ENCODE measurements at places on chromosomes 16 and 17. TPM values are rescaled to one million over a fixed set of nuclear protein-coding genes. Genes with fewer than 3 reads are reported as not detected.

GRCh38 chr17:39450051-39450450 is 1.0 kb downstream of the MED1 start:
- DNase-seq = no peak

DNA sequence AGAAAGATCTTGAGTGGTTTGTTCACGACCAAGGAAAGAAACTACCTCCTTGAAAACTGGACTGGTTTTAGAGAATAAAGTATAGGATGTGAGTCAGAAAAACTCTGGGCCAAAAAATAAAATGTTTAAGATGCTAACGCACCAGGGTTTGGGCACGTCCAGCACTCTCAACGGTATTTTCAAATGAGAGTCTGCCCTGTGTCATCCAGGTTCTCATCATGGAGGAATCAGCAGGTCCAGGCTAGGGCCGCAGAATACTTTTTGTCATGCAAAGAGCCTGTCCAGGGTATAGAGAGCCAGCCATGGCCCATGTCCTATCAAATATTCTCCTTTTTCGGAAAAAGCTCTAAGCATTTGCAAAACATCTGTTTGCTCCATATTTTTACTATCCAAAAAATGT is 2.4 kb downstream of the NXN start:
- no peak for DNase-seq

Gene TLCD3B
- polyA plus RNA-seq = 0.15 TPM

- DNase-seq = peak; percentile 39
Measured at GRCh38 chr17:31907342-31907962, 5.9 kb upstream of the UTP6 start.

GRCh38 chr17:75652934-75653549 is 13.9 kb downstream of the RECQL5 start:
- no peak for DNase-seq

DNA sequence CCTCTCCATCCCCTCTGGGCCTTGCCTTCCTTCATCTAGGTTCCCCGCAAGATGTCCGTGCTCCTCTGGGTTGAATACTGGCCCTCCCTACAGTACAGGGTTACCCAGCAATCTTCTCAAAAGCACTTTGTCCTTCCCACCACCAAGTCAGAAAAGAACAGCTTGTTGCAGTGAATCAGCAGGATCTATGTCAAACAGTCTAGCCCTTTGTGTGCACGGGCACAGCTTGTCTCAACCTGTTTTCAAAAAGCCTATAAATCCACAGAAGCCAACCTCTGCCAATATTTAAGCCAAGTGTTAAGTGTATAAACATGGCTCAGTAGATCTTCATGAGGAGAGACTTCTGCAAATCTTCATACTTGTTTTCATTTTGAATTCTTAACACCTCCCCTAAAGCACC is 25.2 kb downstream of the C17orf67 start:
- peak; percentile 92 for DNase-seq

GRCh38 chr17:63082952-63083351 is 116.9 kb downstream of the TANC2 start:
- DNase-seq = peak; percentile 14

- no peak for DNase-seq
Measured at GRCh38 chr16:27792486-27793248, 242.7 kb downstream of the KATNIP start.

Gene DNAAF1
- not detected for polyA plus RNA-seq

GRCh38 chr17:74842599-74843351 is 16.9 kb downstream of the GRIN2C start:
- no peak for DNase-seq

- DNase-seq = no peak
Measured at GRCh38 chr16:88967830-88968588, 9.0 kb downstream of the CBFA2T3 start.

DNA sequence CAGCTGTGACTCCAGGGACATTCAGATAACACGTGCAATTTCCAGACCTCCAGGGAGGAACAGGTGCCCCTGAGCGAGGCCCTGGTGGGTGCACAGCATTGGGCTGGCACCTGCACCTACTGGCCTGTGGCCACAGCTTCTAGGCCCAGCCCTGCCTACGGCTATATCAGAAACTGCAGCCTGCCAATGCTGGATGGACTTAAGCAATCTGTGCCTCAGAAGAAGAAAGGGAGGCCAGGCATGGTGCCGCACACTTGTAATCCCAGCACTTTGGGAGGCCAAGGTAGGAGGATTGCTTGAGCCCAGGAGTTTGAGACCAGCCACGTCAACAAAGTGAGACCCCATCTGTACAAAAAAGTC is 12.4 kb downstream of the PITPNM3 start:
- DNase-seq = no peak

DNA sequence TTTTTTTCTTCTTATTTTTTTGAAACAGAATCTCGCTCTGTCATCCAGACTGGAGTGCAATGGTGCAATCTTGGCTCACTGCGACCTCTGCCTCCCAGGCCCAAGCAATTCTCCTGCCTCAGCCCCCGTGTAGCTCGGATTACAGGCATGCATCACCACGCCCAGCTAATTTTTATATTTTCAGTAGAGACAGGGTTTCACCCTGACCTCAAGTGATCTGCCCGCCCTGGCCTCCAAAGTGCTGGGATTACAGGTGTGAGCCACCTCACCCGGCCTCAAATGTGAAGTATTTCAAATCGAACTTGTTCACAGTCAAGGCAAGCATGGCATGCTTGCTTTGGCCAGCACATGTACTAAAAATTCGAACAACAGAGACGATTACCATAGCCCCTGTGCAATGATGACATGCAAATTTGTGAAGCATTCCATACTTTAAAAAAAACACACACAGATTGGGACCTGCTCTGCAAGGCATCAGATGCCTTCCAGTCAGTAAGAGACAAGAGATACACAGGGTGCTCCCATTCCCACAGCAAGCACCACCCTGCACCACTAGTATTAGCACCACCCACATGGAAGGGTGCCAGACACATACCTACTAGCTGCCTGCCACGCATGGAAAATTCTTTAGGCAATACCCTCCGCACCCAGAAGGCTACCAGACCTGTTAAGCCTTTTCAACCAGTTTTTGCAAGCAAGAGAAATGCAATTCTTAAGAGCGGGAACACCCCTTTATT is 47.2 kb downstream of the ANKRD11 start:
- peak; percentile 88 for DNase-seq

Gene RNF157
- 0.07 TPM for polyA plus RNA-seq

GRCh38 chr16:30902029-30902972 is 5.9 kb downstream of the CTF1 start:
- DNase-seq = peak; percentile 31

DNA sequence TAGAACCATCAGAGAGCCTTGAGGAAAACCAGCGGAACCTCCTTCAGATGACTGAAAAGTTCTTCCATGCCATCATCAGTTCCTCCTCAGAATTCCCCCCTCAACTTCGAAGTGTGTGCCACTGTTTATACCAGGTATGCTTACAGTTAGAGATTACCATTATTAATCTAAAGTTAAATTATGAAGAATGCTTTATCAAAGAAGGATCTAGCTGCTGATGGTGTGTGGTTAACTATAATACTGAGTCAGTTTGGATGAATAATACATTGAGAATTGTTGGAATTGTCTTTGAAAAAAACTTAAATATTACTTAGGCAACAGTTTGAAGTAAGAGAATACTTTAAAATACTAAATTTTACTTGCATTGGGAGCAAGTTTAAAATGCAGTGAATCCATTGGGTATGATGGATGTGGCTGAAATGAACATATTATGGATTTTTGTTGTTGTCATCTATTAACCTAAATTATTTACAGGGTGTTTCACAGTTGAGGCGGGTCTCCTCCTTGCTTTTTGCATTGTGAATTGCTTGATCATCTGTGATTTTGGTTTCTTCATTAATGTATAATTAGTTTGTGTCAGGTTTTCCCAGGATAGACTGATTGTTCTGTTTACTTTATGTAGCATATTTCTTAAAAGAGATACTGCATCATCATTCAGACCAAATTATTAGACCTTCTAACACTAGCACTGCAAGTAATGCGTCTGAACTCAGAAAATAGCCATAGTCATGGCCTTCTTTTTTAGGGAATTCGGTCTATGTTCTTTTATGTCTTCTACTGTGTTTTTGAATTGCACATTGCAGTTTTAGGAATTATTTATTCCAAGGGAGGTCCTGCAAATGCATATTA is 47.8 kb downstream of the OMG start:
- peak; percentile 66 for DNase-seq

DNA sequence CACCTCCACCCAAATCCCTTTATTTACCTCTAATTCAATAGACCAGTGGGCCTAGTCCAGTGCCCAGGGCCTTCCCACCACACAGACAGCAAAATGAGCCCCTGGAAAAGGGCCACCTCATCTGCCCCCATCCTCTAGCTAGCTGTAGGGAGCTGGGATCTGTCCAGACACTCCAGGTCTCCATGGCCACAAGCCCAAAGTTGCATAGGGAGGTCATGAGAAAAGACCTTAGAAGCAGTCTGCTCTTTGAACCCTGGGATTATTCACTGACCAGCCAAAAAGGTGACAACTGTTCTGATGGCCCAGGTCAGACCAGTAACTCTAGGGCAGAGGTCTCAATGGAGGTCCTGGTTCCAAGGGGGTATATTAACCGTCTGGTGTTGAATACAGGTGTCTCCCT is 2.0 kb downstream of the CUEDC1 start:
- DNase-seq = no peak

Gene RAP1GAP2
- polyA plus RNA-seq = 25.0 TPM

DNA sequence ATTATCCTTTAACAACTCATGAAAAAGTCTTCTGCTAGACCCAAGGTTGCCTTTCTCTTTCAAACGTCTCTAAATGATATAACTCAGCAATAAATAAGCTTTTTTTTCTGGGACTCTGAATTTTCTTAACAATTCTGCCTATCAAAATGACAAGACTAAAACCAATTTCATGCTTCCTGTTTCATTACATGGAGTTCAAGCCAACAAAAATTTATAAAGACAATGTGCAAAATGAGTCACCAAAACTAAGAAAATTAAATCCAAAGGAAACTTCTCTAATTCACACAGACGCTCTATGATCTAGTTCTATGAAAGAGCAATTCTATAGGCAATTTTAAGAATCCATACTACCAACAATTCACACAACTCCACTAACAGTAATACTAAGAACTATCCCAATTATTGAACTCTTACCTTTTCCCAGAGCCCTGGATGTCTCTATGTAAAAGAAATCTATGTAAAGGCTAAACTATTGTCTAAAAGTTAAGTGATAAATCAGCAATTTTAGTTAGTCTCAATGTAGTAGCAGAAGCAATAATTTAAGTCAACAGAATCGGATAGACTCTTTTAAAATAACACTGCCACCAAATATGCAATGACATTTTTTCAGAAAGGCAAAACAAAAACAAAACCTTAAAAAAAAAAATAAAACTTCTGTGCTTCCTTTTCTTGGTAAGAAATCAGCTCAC is 44.2 kb downstream of the ZZEF1 start:
- DNase-seq = no peak

Gene CETP
- polyA plus RNA-seq = not detected

Gene SLC6A2
- polyA plus RNA-seq = 0.05 TPM

Gene NOD2
- 0.28 TPM for polyA plus RNA-seq

Gene ANKRD40CL
- not detected for polyA plus RNA-seq

Gene RAB11FIP4
- 2.6 TPM for polyA plus RNA-seq

DNA sequence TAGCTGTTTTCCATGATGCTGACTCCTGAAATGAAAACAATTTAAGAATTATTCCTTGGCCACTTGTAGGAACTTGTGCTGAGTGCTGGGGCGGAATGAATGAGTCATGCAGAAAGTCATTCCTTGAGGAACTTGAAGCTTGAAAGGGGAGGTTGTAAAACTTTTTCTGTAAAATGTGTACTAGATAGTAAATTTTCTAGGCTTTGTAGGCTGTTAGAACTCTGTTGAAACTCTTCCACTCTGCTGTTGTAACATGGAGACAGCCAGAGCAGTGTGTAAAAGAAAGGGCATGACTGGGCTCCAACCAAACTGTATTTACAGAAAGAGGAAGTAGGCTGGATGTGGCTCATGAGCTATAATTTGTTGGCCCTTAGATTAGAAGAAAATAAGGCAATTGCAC is 46.1 kb downstream of the ABCA8 start:
- DNase-seq = peak; percentile 89

- DNase-seq = no peak
Measured at GRCh38 chr16:10760858-10761257, 17.2 kb downstream of the NUBP1 start.

- DNase-seq = no peak
Measured at GRCh38 chr17:48195910-48196309, 88.3 kb downstream of the SNX11 start.

- DNase-seq = peak; percentile 36
Measured at GRCh38 chr17:70369391-70369790, 200.1 kb downstream of the KCNJ2 start.

GRCh38 chr17:39104046-39104445 is 47.4 kb downstream of the PLXDC1 start:
- DNase-seq = no peak

DNA sequence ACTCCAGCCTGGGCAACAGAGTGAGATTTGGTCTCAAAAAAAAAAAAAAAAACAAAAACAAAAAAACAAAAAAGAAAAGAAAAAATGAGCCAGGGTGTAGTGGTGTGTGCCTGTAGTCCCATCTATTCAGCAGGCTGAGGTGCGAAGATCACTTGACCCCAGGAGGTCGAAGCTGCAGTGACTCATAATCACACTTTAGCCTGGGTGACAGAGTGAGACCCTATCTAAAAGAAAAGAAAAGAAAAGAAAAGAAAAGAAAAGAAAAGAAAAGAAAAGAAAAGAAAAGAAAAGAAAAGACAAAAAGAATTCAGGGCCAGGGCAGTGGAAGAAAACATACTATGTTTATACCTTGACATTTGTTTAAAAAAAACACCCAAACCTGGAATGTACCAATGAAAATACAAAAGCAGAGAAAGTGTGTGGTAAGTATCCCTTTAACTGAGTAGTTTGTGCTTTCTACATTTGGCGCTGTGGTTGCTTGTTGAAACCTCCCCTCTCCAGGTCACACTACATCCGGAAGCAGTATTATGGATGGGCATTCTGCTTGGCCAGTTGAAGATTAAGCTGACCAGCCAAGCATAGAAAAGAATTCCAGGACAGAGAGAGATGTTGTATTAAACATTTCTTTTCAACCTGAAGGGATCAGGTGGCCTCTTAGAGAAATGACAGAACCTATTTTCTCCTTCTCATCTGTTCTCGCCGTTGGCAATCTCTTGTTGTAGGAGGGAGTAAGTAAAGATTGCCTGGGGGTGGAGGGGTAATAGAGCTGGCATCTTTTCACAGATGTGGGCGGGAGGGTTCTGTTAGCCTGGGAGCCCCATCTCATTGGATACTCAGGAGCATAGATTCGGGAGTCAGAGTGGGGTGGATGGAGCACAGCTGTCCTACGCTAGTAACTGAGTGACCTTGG is 12.1 kb upstream of the PRKCB start:
- no peak for DNase-seq

GRCh38 chr17:37483311-37484039 is 6.2 kb upstream of the DUSP14 start:
- no peak for DNase-seq

- DNase-seq = no peak
Measured at GRCh38 chr16:4454623-4455022, 19.8 kb downstream of the NMRAL1 start.

GRCh38 chr16:1984347-1985225 is 593 bp downstream of the GFER start:
- DNase-seq = peak; percentile 6

Gene SOX8
- not detected for polyA plus RNA-seq

Gene KLHL10
- 0.11 TPM for polyA plus RNA-seq

DNA sequence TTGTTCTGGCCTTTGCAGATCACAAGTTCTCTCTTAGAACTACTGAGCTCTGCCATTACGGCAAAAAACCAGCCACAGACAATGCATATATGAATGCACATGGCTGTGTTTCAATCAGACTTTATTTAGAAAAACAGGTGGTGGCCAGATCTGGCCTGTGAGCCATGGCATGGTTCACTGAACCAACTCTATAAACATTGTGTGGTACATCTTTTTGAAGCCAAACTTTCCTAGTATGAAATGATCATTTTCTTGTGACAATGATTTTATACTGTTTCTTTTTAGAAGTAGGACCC is 65.9 kb upstream of the AMZ2 start:
- DNase-seq = no peak
